ENCODE measurements at places on chromosomes 6 and 20.

GRCh38 chr6:159105716-159106115, 60.9 kb upstream of the TAGAP start:
- no peak for DNase-seq

DNA sequence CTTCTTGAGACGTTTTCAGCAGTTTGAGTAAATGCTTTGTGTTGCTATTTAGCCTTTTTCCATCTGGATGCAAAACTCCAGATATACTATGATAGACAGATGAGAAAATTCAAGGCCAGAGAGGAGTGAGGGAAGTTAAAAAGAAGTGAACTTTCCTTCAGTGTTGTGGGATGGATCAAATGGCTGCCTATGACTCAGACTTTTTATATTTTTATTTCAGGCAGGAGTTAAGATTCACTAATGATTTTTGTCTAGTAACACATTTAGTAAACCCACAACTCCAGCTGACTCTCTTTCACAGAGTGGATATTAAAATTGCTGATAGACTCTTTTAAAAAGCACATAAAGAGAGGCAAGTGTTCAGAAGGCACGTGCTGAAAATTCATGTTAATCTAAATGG, 23.2 kb upstream of the PTCHD4 start:
- no peak for DNase-seq

DNA sequence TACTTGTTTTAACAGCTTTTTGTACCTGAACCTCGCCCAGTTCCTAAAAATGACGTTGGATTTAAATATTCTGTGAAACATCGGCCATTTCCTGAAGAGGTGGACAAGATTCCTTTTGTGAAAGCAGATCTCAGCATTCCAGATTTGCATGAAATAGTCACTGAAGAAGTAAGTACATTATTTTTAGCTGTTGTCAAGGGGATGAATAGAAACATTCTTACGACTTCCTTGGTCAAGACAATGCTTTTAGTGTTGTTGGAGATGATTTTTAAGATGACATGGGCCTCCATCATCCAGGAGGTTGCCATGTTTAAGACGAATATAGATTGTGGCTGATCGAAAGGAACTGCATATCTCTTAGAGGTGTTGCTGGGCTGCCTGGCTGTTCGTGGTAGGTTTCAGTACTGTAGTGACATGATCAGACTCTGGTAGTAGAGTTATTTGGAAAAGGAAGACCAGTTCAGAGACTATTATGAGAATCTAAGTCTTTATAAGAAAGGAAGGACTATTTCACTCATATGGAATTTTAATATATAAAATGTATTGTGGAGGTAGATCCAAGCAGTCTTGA, 29.9 kb upstream of the ADIG start:
- DNase-seq: no peak

DNA sequence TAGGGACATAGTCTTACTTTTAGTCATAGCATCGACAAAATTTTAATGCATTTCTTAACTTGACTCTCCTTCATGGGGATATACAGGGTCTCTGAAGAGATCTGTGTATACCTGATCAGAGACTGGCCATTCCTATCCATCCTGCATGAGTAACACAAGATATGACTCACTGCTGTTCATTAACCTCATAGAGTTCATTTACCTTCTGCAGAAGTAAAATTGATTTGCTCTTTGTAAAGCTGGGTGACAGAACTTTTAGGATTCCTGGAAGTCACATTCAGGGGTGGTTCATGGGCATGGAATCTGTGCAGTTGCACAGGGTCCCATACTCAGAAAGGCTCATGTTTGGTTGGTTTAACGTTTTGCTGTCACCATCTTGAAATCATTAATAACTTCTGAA, 53.2 kb downstream of the PDE7B start:
- no peak for DNase-seq

GRCh38 chr6:33869826-33870423, 66.1 kb upstream of the MLN start:
- DNase-seq: no peak

- DNase-seq: no peak
Observed at GRCh38 chr6:144008846-144009245, 787 bp upstream of the PLAGL1 start.

GRCh38 chr6:14951704-14952103, 294.2 kb upstream of the JARID2 start:
- peak; percentile 12 for DNase-seq

GRCh38 chr6:157994125-157994795, 12.6 kb downstream of the SYNJ2 start:
- peak; percentile 49 for DNase-seq

GRCh38 chr20:23700931-23701330, 12.1 kb upstream of the CST4 start:
- no peak for DNase-seq

- DNase-seq: no peak
Observed at GRCh38 chr6:142381845-142382378, 80.1 kb downstream of the ADGRG6 start.

DNA sequence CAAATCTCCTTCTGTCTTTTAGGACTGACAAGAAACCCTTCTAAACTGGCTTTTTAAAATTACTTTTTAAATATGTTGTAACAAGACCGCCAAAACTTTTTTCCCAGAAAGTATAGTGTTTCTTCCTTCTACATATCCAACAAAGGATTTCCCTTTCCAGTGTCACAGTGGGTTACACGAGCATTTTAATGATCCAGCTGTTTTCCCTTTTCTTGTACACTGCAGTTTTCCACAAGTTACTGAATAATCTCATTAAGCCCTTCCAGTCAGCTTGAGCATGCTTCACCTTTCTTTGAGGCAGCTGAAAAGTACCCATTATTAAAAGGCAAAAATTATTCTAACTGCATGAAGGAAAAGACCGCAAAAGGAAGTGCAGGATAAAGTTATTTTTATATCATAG, 48.6 kb downstream of the CD24 start:
- peak; percentile 26 for DNase-seq

GRCh38 chr6:20116792-20117191, 95.5 kb downstream of the MBOAT1 start:
- DNase-seq: no peak

DNA sequence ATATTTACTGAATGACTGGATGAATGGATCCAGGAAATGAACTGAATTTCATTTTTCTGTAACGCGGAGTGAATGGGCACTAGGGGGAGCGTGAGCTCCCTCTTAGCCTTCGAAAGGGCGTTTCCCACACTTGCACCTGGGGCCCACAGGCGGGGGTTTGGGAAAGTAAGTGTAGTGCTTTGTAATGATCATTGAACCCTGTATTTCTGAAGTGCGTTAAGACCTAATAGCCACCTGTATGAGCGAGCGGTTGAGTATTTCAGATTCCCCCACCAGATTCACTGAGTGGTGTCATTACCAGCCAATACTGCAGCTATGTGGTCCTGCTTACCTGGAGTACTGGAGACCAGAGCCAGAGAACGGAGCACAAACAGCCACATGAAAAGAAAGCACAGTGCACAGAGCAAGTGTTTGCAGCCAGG, 10.5 kb downstream of the SYTL3 start:
- peak; percentile 96 for DNase-seq

Measured in NCI-H69 (cell line).